ENCODE measurements at places on chromosomes 7 and 10.

DNA sequence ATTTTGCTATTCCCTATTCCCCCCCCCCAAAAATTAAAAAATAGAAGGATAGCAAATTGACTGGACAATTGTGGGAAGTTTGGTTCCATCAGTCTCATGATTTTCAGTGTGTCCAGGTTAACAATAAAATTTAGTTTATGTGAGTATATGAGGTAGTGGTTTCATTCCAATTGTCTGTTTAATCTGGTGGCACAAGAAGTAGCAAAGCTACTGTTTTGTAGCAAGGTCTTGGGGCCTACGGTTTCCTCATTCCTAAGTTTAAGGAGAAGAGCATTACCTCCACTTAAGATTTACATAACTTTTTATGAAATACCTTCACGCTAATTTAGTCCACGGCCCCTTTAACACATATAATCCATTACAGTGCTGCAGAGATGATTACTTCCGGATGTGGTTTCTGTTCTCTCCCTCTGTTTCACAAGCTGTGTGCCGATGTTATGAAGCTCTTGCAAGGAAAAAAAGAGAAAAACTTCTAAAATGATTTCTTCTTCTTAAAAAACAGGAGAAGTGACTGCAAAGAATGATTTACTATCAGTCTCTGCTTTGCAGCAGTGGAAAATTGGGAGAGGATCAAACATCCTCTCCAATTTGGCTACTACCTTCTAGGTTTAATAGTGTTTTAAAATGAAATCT lies 32.7 kb upstream of the NPVF start:
- DNase-seq: peak; percentile 88

- no peak for DNase-seq
Measured at GRCh38 chr7:28409716-28410627, 2.3 kb upstream of the CREB5 start.

GRCh38 chr7:94289071-94289470 lies 105.6 kb upstream of the COL1A2 start:
- no peak for DNase-seq

DNA sequence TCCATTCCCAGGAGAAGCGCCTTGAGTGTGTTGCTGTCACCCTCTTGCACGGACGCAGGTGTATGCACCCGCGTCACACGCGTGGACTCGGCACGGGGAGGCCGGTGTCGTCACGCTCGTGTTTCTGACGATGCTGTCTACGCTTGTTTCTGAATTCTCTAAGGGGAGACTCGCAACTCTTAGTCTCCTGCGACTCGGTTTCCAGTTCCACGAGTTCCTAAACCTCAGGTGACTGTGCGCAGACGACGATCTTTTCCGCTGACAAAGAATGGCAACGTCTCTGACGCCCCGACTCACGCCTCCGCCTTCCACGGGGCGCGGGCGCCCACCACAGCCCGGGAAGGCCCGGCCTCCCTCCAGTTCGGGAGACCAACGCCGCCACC lies 579 bp downstream of the IDI1 start:
- no peak for DNase-seq

GRCh38 chr10:75754096-75754831 lies 322.8 kb downstream of the LRMDA start:
- DNase-seq: no peak

- DNase-seq: no peak
Measured at GRCh38 chr7:46468753-46469356, 547.8 kb upstream of the IGFBP3 start.

DNA sequence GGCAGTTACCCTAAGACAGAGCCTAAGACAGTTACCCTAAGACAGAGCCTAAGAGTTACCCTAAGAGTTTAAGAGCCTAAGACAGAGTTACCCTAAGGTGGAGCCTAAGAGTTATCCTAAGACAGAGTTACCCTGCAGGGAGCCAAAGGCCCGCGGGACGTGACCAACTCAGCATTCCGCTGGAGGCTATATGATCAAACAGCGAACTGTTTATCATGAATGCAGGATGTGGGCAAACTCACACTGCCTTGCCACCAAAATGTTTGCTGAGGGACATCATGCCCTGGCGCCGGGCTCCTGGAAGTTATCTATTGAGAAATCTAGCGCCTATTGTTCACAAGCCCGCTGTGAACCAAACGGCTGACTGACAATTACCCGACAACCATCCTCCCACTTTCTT lies 49.9 kb downstream of the BLVRA start:
- no peak for DNase-seq

DNA sequence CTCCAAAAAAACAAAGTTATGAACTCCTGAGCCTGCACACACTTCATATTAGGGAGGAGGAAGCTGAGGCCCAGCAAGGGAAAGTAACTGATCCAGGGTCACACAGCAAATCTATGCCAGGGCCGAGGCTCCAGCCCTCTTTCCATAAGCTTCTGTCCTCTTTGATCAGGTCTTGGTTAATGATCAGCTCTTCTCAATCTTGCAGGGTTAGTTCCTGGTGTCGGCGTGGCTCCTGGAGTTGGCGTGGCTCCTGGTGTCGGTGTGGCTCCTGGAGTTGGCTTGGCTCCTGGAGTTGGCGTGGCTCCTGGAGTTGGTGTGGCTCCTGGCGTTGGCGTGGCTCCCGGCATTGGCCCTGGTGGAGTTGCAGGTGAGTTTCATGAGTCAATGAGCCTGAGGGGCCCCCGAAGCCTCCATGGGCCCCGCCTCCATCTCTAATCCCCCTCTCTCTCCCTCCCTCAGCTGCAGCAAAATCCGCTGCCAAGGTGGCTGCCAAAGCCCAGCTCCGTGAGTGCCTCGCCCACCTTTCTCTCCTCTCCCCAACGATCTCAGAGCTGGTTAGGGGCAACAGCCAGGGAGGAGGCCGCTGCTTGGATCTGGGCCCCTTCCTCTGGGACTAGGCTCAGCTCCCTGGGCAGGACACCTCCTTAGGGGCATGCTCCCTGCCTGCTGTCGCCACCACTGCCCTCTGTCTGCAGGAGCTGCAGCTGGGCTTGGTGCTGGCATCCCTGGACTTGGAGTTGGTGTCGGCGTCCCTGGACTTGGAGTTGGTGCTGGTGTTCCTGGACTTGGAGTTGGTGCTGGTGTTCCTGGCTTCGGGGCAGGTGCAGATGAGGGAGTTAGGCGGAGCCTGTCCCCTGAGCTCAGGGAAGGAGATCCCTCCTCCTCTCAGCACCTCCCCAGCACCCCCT lies 23.7 kb upstream of the LIMK1 start:
- DNase-seq: no peak

GRCh38 chr10:125093199-125093973 lies 67.0 kb downstream of the CTBP2 start:
- DNase-seq: no peak

DNA sequence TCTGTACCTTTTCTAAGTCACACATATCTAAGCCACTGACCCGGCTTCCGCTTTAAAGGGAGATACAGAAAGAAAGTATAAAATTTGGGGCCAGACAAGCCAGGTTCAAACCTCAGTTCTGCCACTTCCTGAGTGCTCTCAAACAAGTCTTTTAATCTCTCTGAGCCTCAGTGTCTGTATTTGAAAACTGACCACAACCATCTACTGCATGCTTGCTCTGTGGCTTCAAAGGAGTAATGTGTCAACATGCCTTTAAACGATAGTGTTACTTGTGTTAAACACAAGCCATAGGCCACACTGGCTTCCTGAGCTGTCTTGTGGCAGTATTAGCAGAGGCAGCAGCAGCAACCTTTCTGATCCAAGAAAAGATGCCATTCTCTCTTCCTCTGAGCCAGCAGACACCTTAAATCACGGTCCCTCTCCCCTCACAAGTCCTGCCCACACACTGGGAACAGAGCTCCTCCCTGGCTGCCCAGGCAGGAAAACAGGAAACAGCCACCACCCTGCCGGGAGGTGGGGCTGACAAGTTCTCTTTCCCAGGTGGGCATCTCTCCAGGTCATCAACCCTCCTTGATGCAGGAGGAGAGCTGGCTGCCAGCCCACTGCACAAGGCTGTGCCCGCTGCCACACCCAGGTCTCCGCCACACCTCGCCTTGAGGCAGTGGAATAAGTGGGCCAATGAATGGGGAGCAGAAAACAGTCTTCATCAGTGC lies 10.7 kb downstream of the HIP1 start:
- DNase-seq: no peak

DNA sequence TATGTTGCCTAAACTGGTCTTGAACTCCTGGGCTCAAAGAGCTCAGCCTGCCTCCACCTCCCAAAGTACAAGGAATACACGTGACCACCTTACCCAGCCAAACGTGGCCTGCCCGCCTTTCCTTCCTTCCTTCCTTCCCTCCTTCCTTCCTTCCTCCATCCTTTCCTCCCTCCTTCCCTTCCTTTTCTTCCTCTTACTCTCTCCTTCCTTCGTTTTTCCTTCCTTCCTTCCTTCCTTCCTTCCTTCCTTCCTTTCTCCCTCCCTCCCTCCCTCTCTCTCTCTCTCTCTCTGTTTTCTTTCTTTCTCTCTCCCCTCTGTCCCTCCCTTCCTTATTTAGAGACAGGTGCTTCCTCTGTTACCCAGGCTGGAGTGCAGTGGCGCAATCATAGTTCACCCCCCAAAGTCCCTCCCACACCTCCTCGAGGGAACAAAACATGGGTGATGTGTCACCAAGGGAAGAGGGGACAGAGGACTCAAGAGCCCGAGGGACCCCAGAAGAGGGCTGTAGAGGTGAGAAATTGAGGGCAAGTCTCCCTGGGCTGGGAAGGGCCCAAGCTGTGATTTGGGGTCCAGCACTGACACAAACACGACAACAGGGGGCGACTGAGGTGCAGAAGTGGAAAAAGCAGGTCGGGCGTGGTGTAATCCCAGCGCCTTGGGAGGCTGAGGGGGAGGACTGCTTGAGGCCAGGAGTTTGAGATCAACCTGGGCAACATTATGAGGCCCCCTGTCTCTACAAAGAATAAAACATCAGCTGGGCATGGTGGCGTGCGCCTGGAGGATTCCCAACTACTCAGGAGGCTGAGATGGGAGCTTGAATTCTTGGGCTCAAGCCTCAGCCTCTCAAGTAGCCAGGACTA lies 28.1 kb downstream of the EPHB4 start:
- DNase-seq: peak; percentile 87

- DNase-seq: no peak
Measured at GRCh38 chr10:82643601-82644000, 768.6 kb downstream of the NRG3 start.

DNA sequence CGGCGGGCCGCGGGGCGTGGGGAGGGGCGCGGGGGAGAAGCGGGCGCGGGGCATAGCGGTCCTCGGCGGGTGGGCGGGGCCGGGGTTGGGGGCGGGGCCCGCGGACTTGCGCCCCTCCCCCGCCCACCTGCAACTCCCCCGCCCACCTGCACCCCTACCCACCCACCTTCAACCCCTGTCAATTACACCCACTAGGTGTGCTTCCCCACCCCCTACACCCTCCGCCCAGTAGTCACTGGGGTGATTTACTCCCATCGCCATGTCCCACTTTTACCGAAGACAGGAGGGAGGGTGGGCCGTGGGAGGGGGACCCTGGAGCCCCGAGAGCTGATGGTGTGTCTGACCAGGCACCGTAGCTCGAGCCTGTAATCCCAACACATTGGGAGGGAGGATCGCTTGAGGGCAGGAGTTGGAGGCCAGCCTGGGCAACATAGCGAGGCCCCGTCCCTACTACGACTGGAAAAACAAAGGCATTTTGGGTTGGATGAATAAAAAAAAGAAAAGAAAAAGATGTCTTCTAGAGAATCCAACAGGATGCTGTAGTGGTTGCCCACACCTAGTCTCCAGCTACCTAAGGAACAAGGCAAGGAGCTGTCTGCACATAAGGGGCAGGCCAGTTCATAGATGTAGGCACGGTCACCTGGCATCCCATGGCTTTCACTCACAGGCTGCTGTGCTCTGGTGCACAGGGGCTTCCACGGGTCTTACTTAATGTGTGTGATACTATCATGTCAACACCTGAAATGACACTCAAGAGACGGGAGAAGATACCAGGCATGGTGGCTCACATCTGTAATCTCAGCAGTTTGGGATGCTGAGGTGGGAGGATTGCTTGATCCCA lies 761 bp downstream of the KCTD7 start:
- DNase-seq: no peak

DNA sequence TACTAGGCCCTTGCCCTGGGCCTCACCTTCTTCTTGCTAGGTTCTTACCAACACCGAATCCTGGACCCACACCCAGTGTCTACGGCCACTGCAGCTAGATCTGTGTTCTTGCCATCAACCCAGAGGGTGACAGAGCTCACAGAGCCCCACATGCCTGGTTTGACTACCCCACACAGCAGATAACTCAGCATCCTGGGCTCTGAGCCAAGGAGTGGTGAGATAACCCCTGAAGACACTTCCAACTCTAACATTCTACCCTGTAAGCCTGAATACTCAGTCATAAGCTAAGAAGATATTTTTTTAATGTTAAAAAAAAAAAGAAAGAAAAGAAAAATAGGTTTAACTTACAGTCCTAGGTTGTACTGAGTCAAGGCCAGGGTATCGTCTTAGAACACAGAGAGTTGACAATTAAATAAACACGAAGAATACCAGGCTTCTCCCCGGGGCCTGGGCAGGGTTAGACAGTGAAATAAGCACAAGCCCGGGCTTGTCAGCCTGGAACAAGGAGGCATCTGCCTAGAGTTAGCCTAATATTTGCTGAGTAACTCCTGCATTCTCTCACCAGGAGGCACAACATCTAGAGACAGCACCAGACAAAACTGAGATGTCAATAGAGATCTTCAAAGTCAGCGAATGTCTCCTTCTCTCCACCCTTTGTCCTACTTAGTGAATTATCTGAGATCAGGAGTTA lies 556.5 kb upstream of the LRRN3 start:
- no peak for DNase-seq

GRCh38 chr7:104106108-104106905 lies 101.5 kb downstream of the ORC5 start:
- DNase-seq: peak; percentile 50

GRCh38 chr10:34575882-34576281 lies 239.2 kb downstream of the PARD3 start:
- no peak for DNase-seq

DNA sequence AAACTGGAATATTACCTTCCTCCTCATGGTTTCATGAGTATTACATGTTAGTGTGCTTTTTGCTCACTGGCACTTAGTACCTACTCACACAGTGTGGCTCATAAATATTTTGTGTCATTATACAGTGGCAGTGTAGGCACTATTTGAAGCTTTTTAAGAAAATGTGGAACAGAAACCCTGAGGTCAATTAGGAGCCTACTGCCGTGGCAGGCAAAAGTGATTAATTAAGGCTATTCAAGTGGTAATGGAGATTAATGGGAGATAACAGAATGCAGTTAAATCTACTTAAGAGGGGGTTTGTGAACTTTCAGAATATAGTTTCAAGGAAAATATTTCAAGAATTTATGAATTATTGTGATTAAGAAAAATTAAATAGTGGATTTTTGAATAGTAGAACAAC lies 277.6 kb downstream of the HGF start:
- no peak for DNase-seq

DNA sequence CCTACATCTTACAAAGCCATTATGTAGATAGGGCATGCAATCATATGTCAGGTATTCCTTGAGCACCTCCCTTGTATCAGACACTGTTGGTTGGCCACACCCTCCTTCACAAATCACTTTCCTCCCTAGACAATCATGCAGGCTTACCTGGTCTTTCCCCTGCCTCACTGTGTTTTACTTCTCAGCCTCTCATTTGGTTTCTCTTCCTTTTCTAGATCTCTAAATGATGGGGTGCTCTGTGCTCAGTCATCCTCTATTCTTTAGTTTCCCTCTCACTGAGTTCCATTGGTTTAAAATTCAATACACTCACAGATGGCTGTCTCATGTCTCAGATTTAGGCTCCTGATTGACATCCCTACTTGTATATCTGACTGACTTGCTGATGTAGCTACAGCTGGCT lies 31.4 kb downstream of the ANK3 start:
- no peak for DNase-seq

Measured in Karpas-422 (cell line).